ENCODE measurements at places on chromosomes 6 and 20.

- DNase-seq: no peak
These were observed 23.5 kb upstream of the OCSTAMP start for GRCh38 chr20:46573788-46574584.

DNA sequence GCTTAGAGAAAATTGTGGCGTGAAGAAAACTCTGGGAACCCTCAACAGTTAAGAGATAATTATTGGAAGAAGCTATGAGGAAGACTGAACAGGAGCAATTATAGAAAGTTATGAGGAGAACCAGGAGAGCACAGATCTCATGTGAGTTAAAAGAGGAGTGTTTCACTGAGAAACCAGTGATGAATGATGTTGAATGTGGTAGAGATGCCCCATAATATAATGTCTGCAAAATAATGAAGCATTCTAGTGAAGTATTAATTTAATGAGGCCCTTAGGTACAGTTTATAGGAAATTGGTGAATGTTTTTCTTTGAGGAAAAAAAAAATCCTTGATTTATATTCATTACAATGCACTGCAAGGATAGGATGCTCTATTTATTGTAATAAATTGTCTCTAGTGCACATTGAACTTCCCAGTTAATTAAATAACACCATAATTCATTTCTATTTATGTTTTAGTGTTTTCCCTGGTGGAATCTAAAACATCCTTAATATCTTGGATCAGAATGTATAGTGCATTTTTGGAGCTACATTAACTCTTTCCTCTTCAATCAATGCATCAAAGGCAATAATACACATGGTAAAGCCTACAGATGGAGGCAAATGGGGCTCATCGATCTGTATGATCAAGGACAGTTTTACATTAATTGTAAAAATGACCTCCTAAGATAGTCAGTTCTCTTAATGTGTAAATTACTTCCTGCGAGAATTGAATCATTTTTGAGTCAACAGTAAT lies 91.4 kb upstream of the EYS start:
- no peak for DNase-seq

GRCh38 chr6:106084989-106085691 lies 996 bp upstream of the PRDM1 start:
- DNase-seq: no peak

GRCh38 chr6:121951918-121952379 lies 447.5 kb upstream of the HSF2 start:
- no peak for DNase-seq

DNA sequence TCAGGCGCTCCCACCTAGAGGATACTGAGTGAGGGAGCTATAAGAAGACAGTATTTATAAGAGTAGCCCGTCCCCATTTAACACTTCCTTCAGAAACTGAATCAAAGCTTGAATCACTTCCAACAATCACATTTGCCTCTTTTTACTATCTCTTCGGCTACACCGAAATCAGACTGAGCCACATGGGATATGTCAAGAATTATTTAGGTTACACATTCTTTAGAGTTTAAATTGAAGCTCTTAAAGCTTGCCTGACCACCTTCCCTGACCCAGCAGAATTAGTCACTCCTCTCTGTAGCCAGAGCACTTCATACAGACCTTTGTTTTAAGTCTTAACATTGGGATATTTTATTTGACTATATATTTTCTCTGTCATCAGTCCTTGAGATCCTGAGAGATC lies 163.7 kb downstream of the MAFB start:
- DNase-seq: no peak

- DNase-seq: no peak
These were observed 621.8 kb downstream of the BCKDHB start for GRCh38 chr6:80728101-80728750.

DNA sequence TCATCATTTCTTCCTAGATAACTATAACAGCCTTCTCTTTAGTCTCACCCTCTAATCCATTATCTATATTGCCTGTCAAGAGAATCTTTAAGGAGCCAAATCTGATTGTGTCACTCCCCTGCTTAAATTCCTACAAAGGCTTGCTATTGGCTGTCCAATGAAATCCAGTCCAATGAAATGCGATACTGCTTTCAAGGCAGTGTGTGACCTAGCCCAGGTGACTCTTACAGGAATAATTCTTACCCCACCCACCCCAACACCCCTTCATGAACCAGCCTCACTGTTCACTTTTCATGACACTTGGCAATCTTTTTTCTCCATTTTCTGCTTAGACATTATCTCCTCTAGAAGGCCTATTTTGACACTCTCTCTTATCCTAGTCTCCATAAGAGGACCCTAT lies 163.3 kb upstream of the MARCKS start:
- no peak for DNase-seq

DNA sequence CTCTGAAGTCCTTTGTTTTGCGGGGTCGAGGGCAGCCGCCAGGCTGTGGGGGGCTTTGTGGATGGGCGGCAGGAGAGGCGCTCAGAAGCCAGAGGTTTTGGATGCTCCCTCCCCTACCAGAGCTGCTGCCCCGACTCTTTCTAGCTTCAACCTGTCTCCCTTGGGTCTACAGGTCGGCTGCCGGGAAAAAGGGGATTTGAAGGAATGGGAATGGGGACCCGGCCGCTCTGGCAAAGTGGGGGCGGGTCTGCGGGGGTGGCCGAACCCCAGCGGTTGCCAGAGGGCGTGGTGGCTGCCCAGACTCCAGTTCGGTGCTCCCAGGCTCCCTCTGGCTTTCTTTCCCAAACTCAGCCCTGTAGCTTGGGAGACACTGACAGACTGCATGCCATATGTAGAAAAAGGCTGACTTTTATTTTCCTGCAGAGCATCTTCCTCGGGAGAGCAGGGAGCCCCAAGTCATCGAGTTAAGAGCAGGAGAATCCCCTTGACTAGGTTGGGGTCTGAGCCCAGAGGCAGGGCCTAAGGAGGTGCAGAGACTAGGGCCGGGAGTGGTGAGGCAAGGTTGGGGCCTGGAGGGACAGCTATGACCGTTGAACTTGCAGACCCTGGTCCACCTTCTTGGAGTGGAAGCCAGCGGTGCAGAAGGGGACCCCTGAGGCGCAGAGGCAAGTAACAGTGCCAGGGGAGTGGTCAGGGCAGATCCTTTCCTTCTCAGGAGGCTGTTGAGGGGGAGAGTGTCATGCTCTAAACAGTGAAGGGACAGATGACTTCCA lies 1.4 kb upstream of the PPP1R18 start:
- peak; percentile 7 for DNase-seq

GRCh38 chr6:39188571-39188970 lies 40.7 kb downstream of the KCNK5 start:
- DNase-seq: no peak

DNA sequence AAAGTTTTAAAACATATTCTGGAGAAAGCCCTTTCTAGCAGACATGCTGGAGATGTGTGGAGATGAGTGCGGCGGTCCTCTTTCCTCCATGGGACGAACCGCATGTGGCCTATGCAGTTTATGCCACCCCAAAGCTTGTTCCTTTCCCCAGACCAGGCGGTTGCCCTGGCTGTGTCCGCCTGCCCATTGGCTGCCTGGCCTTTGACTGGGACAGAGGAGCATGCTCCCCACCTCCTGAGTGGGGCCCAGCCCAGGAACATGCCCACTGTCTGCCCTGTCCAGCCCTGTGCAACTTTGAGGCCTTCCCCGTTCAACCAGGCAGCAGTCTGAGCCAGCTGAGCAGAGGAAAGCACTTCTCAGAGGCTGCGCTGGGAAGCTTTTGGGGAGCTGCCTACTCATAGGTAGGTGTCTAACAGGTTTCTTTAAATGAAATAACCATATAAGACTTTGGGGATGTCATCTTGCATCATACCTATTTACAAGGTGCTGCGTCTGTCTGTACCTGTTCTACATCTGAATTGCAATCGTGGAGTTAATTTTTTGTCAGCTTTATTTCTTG lies 20.6 kb downstream of the FOXC1 start:
- DNase-seq: peak; percentile 29
